DMS 273 treated with DMSO at 0.1 percent for 48 hours (cell line): ENCODE measurements at places on chromosomes 3 and 15.

DNA sequence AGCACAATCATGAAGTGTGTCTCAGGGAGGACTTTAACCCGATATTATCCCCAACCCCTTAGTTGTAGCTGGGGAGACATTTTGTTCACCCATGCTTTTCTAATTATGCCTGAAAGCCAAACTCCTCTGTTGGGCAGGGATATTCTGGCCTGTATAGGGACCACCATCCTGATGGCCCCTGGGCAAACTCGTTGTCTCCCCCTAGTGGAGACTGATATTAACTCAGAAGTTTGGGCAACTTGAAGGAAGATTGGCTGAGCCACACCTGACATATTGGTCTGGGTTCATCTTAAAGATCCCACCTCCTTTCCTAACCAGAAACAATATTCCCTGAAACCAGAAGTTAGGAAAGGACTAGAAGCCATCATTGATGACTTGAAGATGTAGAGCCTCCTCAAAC lies 42.3 kb downstream of the TM4SF18 start:
- no peak for DNase-seq

GRCh38 chr15:39468331-39468730 lies 112.5 kb upstream of the THBS1 start:
- DNase-seq, result no peak

DNA sequence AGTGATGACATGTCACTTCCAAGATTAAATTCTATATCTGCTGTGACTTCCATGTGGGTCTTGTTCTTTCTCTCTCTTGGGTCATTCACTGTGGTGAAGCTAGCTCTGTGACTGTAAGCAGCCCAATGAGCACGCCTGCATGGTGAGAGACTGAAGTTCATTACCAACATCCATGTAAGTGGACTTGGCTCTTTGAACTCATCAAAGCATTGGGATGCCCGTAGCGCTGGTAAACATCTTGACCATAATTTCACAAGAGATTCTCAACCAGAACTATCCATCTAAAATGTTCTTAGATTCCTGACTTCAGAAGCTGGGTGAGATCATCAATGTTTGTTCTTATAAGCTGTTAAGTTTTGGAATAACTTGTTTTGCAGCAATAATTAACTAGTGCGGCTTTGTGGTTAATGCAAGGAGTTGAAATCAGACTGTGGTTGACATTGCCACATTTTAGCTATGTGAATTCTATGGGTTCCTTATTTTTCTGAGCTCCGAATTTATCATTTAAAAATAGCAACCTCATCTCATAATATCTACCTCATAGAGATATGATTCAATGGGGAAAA lies 31.6 kb upstream of the LRRC3B start:
- no peak for DNase-seq

DNA sequence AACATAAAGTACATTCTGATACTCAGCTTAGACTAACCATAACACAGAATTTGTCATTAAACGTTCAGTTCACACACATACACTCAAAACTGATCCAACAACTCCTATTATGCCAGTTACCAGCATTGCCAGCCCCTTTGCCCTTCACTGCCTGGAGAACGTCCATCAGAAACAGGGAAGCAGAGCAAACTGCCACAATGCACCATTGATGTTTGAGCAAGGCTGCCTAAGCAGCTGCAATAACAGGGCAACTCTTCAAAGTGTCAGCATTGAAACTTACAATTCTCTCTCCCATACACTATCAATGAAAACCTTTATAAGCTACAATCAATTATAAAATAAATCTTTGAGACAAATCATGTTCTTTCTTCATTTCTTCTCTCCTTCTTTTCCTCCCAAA lies 85.1 kb downstream of the ZBTB20 start:
- no peak for DNase-seq

DNA sequence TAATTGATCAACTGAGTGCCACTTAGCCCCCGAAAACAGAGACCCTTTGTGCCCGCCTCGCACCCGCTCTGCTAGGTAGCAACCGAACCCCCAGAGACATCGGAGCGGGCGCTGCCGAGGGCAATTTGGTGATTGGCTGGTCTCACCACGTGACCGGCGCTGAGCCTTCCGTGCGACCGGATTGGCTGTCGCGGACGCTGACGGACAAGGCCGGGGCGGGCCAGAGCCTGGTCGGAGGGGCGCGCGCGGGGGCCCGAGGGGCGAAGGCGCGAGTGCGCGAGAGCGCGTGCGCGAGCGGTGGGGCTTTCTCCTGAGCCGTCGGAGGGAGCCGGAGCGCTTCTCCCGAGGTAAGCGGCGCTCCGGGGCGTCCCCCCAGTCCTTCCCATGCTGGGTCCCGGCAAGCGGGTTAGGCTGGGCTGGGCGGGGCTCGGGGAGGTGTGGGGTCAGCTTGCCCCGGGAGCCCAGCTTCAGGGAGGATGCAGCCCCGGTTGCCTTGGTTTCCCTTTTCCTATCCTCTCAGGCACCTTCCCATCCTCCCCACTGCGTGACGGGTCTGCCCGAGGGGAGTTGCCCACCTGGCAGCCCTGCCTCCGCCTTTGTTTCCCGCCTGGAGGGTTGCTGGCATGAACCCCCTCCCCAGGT lies at the start of gene TMEM108:
TMEM108 (plus strand) TSS at position 303 of the 642 bp plus-strand sequence.
- DNase-seq, result peak; percentile 25

DNA sequence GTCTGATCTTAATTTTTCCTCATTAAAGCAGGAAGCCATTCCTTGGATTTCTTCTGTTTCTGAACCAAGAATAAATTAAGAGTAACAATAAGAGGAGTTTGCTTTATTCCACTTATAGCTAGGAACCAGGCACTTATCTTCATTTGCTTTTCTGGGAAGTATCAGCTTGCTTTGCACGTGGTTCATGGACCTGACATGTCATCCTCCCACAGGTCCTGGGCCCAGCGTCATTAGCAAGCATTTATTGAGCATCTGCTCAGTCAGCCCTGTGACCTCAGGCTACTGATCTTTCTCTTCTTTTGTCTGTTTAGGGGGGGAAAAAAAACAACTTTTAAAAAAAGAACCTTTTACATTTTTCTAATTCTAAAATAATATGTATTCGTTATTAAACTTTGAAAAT lies 34.7 kb upstream of the CRTC3 start:
- no peak for DNase-seq

DNA sequence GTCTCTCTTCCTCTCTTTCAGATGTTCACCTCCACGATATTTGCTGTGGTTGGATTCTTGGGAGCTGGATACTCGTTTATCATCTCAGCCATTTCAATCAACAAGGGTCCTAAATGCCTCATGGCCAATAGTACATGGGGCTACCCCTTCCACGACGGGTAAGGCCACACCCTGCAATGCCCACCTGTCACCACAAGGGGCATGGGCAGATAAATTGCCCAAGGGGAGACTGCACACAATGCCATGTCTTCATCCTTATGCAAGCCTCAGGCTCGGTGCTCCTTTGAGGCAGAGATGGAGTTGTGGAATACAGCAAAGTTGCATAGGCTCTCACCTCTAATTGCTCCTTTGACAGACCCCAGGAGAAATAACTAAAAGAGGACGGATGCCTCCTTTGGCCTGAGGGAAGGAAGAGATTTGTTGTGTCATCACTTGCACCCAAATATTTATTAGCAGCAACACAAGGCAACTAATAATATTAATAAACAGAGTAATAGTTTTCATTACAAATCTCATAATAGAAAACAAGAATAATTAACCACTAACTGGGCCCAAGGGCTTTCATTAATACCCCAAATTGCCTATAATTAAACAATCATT lies 13.2 kb downstream of the TM4SF4 start:
- peak; percentile 9 for DNase-seq

- DNase-seq, result peak; percentile 39
These were observed 18.1 kb upstream of the SLC22A13 start for GRCh38 chr3:38247366-38248035.

DNA sequence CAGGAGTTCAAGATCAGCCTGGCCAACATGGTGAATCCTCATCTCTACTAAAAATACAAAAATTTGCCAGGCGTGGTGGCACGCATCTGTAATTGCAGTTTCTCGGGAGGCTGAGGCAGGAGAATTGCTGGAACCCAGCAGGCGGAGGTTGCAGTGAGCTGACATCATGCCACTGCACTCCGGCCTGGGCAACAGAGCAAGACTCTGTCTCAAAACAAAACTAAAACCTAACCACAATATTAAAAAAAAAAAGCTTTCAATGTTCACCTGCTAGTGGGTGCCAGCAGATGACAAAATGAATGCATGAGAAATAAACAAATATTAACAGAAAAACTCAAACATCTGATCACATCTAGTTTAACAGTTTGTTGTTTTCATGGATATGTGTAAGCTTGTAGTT lies 9.0 kb downstream of the SLC24A1 start:
- no peak for DNase-seq

DNA sequence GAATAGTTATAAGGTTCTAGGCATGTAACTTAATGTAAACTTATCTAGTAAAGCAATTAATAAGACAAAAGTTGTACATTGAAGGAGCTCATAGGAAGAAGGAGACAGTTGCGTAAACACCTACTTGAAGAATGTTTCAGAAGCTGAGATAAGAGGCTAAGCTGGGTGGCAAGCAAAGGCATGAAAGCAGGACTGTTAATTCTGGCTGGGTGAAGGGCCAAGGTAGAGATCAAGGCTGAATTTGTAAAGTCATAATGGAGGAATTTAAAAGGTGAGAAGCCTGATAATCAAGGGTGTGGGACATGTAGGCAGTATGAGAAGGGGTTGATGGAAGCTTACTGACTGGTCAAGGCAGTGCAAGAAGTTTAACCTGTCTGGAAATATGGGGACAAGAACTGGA lies 80.4 kb upstream of the TGFBR2 start:
- DNase-seq, result no peak

DNA sequence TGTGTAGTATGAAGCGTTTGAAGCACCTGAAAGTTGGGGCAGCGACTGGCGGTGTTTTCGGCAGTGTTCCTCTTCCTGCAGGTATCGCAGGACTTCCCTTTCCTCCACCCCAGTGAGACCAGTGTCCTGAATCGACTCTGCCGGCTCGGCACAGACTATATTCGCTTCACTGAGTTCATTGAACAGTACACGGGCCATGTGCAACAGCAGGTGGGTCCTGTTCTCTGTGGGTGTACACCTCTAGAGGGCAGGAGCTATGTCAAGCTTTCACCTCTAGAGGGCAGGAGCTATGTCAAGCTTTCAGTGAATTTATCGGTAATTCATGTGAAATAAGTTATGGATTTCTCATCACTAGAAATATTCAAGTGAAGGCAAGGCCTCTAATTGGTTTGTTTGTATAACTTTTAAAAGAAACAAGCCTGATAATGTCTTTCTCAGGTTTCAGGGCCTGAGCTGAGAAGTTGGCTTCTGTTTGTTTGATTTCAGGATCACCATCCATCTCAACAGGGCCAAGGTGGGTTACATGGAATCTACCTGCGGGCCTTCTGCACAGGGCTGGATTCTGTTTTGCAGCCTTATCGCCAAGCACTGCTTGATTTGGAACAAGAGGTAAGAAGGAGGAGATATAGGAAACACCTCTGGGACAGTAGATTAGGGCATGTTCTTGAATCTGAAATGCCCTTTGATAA lies 5.3 kb downstream of the TUBGCP4 start:
- no peak for DNase-seq

- DNase-seq, result no peak
These were observed 229.6 kb upstream of the WNT5A start for GRCh38 chr3:55716611-55717225.

DNA sequence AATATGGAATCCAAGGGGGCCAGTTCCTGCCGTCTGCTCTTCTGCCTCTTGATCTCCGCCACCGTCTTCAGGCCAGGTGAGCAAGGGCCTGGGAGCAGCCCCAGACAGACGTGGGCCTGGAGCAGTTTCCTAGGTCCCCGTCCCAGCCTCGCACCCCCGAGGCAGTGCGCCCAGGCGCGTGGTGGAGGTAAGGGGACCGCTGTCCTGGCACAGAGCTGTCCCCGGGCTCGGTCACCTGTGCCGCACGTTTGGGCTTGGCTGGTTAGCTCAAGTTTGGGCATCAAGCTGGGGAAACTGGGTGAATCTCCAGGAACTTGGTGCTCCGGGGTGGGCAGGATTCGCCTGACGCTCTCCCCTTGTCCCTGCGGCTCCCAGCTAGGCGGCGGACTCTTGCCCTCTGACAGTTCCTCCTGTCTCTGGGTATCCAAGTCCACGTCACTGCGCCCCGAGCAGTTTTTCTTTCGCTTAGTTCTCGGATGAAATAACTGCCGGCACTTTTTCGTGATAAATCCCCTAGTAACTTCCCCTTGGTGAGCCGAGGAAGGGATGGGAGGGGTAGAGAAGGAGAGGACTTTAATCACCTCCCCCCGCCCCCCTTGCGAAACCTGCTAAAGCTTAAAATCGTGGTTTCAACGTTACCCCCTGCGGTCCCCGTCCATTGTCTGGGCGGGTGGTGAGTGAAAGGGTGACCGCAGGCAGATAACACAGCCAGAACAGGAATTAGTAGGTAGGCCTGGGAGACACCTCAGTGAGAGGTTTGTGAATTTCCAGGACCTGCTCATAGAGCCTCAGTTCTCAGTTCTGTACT lies 901 bp downstream of the ALCAM start:
- DNase-seq, result no peak

DNA sequence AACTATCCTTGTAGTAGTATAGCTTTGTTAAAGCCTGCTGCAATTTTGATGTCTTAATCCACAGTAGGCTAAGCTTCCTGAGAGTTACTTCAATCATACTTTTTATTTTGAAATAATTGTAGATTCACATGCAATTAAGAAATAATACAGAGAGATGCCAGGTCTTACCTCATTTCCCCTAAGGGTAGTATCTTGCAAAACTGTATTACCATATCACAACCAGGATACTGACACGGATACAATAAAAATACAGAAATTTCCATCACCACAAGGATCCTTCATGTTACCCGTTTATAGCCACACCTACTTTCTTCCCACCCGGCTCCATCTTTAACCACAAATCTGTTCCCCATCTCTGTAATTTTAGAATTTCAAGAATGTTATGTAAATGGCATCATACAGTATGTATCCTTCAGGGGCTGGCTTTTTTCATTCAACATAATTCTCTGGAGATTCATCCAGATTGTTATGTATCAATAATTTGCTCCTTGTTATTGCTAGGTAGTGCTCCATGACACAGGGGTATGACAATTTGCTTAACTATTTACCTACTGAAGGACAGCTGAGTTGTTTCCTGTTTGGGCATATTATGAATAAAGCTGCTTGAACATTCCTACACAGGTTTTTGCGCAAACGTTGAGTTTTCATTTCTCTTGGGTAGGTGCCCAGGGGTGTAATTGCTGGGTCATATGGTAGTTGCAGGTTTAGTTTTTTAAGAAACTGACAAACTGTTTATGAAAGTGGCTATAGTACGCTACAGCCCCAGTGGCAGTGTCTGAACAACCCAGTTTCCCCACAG lies 21.6 kb downstream of the BDH1 start:
- DNase-seq, result no peak

DNA sequence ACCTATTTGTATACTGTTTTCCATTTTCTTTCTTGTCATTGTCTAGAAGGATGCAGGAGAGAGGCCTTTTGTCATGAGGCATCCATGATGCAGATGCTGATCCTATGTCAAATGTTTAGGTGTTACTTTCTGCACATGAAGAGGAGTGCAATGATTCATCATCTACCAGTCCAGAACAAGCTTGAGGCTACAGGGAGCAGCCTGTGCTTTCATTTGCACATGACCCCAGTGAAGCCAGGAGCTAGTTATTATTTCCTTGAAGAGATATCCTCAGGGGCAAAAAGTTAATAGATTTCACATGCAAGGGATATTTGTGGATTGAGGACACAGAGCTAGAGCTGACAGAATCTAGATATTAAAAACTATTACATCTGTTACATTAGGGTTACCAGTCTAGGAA lies 204.4 kb upstream of the TGFBR2 start:
- no peak for DNase-seq

- DNase-seq, result no peak
These were observed 85.4 kb downstream of the SQOR start for GRCh38 chr15:45720183-45720582.
